ENCODE measurements at places on chromosomes 5 and 9. TPM values are rescaled to one million over a fixed set of nuclear protein-coding genes. Genes with fewer than 3 reads are reported as not detected.
A peak's percentile ranks its signal among the peaks of the same experiment; 100 is the strongest.

GRCh38 chr9:27431543-27432147 is 92.4 kb upstream of the IFNK start:
- no peak for DNase-seq

DNA sequence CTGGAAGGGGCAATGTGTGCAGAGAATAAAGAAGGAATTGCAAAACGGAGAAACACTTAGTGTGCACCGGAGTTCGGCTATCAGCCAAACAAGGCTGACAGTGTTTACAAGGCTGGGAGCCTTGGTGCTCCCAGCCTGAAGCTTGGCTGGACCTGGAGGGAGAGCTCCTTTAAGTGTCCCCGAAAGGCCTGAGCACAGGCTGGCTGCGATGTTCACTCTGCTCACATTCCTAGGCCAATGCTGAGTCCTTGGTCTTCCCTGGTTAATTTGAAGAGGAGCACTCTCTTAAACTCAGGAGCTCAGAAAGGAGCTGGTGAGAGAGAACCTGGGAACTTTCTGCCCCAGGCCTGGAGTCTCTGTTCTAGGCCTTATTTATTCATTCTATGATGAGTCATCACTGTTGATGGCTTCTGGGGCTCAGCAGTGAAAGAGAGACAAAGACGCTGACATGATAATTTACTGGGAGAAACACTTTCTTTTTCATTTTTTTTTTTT is 88.6 kb upstream of the MYO10 start:
- no peak for DNase-seq

- no peak for DNase-seq
These were observed 307.9 kb downstream of the SPOCK1 start for GRCh38 chr5:137191179-137191578.

- DNase-seq, result no peak
These were observed 1.2 kb downstream of the ERCC8 start for GRCh38 chr5:60943624-60944023.

PFN3 gene
- total RNA-seq, result not detected

DNA sequence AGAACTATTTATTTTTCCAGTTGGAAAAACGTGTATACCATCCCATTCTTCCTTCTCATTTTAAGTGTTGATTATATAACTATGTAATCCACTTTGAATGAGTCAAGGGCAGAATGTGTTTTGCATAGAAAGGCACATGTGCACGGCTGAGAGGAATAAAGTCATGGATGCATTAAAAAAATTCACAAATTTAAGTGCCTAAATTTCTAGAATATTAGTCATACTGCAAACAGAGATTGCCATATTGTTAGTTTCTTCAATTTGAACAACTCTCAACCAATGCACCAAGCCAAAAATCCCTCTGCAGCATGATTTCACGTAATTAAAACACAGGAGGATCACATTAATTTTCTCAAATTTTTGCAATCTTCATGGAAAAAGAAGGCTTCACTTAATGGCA is 166.3 kb downstream of the MPDZ start:
- no peak for DNase-seq

RHOBTB3 gene
- total RNA-seq, result 67.1 TPM

LRRC26 gene
- not detected for total RNA-seq

PCDHGC5 gene
- 1.7 TPM for total RNA-seq

GRCh38 chr5:168530621-168531150 is 1.6 kb downstream of the FBLL1 start:
- no peak for DNase-seq

DNA sequence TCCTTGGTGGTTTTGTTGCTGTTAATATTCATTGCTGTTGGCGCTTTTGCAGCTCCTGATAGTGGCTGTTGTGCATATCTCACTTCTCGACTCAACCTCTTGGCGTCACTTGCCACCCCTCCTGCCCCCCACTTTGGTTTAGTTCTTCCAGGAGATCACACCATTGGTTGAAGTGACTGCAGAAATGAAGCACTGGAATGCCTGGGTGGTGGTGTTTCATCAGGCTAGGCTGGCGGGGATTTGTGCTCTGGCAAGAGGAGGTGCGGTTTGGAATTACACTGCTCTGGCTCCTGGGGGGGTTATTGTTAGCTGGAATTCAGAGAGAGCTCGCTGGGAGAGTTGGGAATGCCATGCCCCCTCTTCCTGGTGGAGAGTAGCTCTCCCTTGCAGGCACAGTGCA is 11.5 kb downstream of the PRRC2B start:
- DNase-seq, result no peak

DNA sequence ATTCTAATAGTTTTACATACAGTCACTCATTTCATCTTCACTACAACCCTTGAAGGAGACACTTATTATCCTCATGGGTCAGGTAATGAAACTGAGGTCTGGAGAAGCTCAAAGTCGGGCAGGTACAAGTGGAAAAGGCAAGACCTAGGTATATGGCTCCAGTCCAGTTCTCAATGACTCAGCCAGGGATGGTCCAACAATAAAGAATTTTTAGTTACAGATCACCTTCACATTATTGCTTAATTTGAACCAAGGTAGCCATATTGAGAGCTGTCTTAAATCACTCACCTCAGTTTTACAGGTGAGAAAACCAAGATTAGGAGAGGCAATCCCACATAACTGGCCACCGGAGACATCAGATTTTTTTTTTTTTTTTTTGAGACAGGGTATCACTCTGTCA is 55.4 kb downstream of the PTPN3 start:
- no peak for DNase-seq

GRCh38 chr5:131170540-131171275 is at the start of gene LYRM7:
Gene LYRM7 (plus strand): TSS chr5:131170944. CDS start chr5:131171021, 77 bp downstream.
- peak; percentile 97 for DNase-seq

GRCh38 chr5:79133657-79134451 is 22.2 kb downstream of the BHMT start:
- DNase-seq, result no peak

DNA sequence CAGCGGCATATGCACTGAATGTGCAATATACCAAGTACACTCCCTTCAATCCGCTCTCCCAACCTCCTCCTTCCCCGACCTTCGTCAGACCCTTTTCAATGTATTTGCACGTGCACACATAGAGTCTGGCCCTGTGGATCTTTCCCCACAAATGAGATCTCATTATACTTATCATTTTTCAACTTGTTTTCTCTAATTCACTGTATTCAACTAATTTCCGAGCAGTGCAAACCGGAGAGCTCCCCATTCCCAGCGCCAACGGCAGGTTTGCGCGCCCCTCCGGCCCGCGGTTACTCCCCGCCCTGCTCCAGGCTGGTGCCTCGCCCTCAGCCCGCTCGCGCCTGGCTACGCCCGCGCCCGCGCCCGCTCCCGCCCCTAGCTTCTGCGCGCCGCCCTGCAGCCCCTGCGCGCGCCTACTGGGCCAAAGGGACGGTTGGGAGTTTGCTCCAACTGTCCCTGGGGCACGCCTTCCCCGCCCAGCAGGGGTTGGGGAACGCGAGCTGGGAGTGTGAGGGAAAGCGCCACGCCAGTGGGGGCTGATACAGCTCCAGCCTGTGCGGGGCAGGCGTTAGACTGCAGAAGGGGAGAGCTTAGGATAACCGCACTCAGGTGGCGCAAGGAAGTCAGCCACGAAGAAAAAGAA is 3.3 kb upstream of the CDC20B start:
- DNase-seq, result no peak

DNA sequence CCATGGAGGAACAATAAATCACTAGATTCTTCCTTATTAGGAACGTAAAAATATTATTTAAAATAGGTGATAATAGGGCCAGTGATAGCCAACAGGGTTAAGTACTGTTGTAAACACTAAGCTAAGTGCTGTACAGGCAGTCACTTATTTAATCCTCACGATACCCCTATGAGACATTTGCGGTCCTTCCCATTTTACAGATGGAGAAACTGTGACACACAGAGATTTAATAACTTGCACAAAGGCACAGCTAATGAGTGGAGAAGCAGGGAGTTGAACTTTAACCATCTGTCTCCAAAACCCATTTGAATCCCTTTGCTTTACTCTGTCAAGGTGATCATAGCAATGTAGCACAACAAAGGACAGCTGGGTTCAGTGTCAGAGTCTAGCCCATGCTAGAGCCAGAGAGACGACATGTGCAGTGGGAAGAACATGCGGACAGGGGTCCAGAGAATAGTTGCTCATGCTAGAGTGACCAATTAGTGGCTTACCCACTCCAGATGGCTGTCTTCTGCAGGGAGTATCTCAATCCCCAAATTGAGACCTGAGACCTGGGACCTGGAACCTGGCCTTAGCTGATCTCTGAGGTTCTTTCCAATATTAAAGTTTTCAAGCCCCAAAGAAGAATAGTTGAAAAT is 28.9 kb downstream of the STXBP1 start:
- no peak for DNase-seq

GRCh38 chr5:178288401-178289368 is 56.1 kb upstream of the PHYKPL start:
- DNase-seq, result peak; percentile 89

DNA sequence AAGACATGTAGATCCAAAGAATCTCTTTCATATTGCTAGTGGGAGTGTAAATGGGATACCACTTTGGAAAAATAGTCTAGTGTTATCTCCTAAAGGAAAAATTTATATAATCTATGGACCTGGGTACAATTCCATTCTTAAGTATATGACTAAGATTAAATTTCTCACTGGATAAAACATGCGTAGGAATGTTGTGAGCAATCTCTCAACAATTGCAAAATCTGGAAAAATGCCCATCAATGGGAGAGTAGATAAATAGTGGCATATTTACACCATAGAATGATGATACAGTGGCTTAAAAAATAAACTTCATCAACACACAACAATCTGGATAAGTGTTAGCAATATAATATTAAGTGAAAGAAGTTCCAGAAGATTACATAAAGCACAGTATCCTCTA is 469.5 kb downstream of the MAN2A1 start:
- DNase-seq, result no peak

DNA sequence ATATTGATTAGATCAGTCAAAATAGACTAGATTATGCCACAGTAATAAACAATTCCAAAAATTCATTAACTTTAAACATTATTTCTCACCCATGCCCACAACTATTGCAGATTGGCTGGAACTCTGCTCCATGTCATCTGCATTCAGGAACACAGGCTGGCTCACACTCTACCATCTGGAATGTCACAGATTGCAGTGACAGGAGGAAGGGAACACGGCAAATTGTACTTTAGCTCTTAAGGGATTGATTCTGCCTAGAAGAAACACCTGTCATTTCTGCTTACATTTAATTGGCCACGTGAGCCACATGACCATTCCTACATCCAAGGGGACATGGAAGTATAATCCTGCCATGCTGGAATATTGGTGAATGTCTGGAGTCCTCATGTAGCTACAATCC is 54.4 kb downstream of the ATPSCKMT start:
- DNase-seq, result no peak

GRCh38 chr5:29085142-29085541 is 2046.8 kb upstream of the CDH9 start:
- DNase-seq, result no peak

- no peak for DNase-seq
These were observed 51.1 kb downstream of the GNA14 start for GRCh38 chr9:77597057-77597456.

TCF7 gene
- 1.2 TPM for total RNA-seq

DNA sequence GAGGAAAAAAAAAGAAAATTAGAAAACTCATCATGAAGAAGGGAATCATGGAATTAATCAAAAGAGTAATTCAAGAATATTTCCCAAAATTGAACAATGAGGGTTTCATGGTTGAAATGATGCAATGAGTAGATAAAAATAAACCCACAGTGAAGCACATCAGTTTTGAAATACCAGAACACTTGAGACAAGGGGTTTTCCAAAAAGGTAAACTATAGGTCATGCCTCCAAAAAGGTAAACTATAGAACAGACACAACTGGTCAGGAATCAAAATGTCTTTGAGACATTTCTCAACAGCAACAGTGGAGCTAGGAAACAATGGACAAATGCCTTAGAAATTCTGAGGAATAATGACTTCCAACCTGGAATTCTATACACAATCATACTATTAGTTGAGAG is 60.2 kb upstream of the PCSK5 start:
- DNase-seq, result no peak

DNA sequence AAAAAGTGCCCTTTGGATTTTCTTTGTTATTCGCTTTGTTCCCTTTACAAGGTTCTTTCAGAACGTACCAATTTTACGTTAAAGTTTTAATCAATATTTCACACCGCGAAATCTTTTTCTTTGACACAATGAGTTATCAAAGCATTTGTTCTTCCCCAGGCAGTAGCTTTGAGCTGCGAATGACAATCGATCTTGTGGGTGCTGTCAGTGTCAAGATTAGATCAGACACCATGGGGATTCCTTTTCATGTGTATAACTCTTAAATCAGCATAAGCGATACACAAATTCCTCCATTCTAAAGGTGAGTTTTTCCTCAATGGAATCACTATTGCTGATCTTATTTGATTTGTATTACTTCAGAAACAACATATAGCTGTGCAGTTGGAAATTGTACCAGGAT is 145.5 kb downstream of the ST8SIA4 start:
- no peak for DNase-seq

DNA sequence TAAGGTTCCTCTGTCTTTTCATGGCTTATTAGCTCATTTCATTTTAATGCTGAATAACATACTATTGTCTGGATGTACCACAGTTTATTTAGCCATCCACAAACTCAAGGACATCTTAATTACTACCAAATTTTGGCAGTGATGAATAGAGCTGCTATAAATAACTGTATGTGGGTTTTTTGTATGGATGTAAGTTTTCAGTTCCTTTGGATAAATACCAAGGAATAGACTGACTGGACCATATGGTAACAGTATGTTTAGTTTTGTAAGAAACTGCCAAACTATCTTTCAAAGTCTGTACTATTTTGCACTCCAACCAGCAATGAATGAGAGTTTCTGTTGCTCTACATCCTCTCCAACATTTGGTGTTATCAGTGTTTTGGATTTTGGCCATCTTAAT is 38.7 kb downstream of the SCAMP1 start:
- DNase-seq, result no peak

All from chondrocyte (in vitro differentiated cells).